Kidney (tissue), 22 donors: ENCODE measurements at places on chromosomes 1 and 21. TPM values are rescaled to one million over a fixed set of nuclear protein-coding genes. Genes with fewer than 3 reads are reported as not detected.

The ARID4B gene
- total RNA-seq: 50.3 TPM

The C1QTNF12 gene
- total RNA-seq: 3.1 TPM

The CD5L gene
- 0.19 TPM for total RNA-seq

The RPTN gene
- not detected for total RNA-seq
